CD4-positive, alpha-beta T cell treated with Interleukin-15 for 1 hour (primary cell): ENCODE measurements at places on chromosomes 7 and 10.

GRCh38 chr10:70891627-70892026 lies 3.3 kb upstream of the PCBD1 start:
- no peak for DNase-seq

DNA sequence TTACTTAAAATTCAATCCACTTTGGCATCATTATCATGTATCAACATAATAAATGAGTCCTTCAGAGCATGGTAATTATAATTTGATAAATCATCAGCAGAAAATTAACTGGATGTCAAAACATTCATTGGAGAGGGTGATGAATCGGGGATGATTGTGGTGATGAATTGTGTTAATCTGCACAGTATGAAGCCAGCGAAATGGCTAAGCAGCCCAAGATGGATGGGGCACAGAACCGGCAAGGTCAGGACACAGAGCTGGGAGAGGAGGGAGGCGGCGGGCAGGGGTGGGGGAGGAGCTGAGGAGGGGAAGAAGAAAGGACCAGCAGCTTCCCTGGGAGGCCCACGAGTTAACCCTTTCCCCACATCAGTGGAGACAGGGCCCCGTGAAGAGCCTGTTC lies 536.1 kb downstream of the LRMDA start:
- no peak for DNase-seq

DNA sequence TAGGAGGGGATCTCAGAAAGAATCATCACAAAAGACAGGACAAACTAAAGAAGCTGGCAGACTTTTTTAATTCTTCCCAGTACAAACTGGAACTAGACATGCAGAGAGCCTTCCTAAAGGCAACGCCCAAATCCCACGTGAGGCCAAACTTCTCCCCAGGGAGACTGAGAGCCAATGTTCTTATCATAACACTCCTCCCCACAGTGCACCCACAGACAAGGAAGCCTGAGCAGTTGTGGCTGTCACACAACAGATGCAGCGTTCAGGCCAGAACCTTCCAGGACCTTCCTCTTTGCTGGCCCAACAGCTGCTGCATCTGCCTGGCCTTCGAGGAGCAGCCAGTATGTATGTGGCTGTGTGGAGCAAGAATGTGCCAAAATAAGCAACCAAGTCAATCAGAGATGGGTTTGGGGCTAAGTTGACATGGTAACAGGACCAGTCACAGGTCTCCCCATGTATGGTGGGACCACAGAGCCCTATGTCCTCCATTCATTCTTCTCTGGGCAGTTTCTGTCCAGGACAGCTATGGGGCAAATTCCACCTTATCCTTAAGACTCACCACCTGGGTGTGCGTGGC lies 34.9 kb downstream of the SRPK2 start:
- peak; percentile 54 for DNase-seq

GRCh38 chr7:100706672-100707311 lies 871 bp downstream of the POP7 start:
- DNase-seq, result no peak

- DNase-seq, result no peak
Measured at GRCh38 chr10:69976795-69977546, 75.7 kb upstream of the MACROH2A2 start.

- no peak for DNase-seq
Measured at GRCh38 chr7:121901026-121901425, 28.1 kb downstream of the PTPRZ1 start.
